HCT116 (cell line): ENCODE measurements at places on chromosomes 5 and 9. TPM values are rescaled to one million over a fixed set of nuclear protein-coding genes. Genes with fewer than 3 reads are reported as not detected.

Gene TLR4
- total RNA-seq: 0.10 TPM

Gene KCTD16
- total RNA-seq: 0.64 TPM

GRCh38 chr5:76641514-76642120 is 18.4 kb upstream of the F2RL2 start:
- H3K27ac ChIP-seq: no peak overlapping the region
- H3K36me3 ChIP-seq: no peaks in the 10 kb centered on the region
- H3K27me3 ChIP-seq: no peaks in the 10 kb centered on the region

Gene GPR151
- total RNA-seq: not detected

DNA sequence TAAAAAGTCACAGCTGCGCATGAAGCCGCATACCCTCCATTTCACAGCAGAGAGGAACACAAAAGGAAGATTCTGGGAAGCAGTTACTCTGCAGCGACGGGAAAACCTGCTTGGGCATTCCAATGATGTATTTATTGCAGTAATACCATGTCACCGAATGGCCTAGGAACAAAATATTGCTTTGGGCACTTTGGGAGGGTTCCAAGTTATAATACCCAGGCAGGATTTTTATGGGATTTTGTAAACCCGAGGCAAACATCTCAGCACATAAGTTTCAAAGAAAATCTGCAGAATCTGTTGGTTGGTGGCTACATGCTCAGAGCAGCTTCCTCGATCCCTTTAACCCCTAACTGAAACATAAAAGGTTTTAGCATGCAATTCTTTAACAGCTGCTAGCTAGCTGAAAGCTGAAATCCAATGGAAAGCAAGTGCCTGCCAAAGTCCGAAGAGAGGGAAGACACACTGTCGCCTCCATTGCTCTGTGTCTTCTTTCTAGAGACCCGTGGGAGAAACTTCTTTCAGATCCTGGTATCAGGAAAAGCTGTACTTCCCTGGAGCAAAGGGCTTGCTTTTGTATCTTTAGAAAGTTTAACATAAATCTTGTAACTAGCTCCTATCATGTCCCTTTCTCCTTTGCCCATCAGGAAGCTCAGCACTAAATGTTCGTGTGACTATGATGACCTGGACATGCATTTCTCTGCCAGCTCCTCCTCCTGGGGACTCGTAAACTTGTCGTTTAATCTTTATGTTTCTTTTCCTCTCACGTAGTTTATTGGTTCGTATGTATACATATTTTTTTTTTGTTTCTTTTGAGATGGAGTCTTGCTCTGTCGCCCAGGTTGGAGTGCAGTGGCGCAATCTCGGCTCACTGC is 195.0 kb downstream of the MAPKAP1 start:
- no peaks in the 10 kb centered on the region for H3K27me3 ChIP-seq
- no peak overlapping the region for H3K27ac ChIP-seq
- H3K36me3 ChIP-seq: no peaks in the 10 kb centered on the region

Gene NDUFS6
- total RNA-seq: 43.8 TPM

Gene SKP2
- 44.3 TPM for total RNA-seq

DNA sequence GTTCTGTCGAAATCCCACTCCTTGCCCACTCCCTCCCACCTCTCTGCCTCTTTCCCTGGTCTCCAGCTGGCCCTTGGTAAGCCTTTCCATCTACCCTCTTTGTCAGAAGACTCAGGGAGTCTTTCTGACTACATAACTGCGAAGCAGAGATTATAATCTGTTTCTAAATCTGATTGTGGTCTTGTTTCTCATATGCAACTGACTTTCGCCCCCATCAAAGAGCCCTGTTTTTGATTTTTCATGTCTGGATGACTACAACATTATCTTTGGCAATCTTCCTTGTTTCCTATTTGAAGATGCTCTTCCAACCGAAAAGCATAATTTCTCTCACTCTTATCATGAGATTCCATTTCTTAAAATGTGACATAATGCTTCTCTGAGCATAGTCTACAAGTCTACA is 218.2 kb upstream of the ADAMTSL1 start:
- H3K27me3 ChIP-seq: no peaks in the 10 kb centered on the region
- no peak overlapping the region for H3K4me3 ChIP-seq
- no peaks in the 10 kb centered on the region for H3K36me3 ChIP-seq

GRCh38 chr9:68996462-68996861 is 17.5 kb downstream of the PRKACG start:
- DNase-seq: no peak
- no peaks in the 10 kb centered on the region for H3K4me1 ChIP-seq
- H3K36me3 ChIP-seq: no peaks in the 10 kb centered on the region
- no peak overlapping the region for H3K4me3 ChIP-seq
- H3K27me3 ChIP-seq: 0 out of 2 replicates have a peak, but pooled peaks cover 7% of the 10 kb centered on the region

Gene PCSK1
- not detected for total RNA-seq

DNA sequence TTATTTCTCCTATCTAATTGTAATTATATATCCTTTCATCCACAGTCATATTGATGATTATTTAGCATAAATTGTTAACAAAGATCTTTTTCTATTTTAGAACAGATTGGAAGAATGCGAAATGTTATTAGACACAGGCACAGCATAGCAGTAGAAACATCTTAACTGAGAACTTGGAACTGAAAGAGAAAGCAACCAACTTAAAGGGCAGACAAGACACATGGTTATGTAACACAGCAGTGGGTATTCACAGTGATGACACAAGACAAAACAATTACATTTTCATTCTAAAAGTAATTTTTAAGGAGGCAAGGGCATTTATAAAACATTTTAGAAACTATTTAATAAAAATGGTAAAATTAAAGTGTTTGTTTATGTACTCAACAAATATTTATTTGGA is 57.7 kb upstream of the MEF2C start:
- H3K4me3 ChIP-seq: no peak overlapping the region
- 0 out of 2 replicates have a peak, but pooled peaks cover 3% of the 10 kb centered on the region for H3K4me1 ChIP-seq
- DNase-seq: no peak
- no peaks in the 10 kb centered on the region for H3K27me3 ChIP-seq
- no peaks in the 10 kb centered on the region for H3K36me3 ChIP-seq

Gene NEUROG1
- total RNA-seq: not detected

DNA sequence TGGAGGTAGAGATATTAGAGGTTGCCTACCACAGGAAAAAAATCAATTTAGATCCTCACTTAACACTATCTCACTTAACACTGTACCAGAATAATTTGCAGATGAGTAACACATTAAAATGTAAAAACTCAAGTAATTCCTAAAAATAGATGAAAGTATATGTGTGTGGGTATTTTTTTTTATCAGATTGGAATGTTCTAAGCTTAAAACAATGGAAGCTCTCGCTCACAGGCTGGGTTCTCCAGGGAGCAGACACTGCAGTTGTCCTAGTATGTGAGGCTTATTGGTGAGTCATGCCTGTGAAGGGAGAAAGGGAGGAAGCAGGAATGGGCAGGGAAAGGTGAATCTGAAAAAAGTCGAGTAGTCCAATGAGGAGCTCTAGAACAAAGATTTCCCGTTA is 181.3 kb upstream of the ZNF608 start:
- DNase-seq: no peak
- no peaks in the 10 kb centered on the region for H3K27me3 ChIP-seq
- no peaks in the 10 kb centered on the region for H3K4me1 ChIP-seq
- no peaks in the 10 kb centered on the region for H3K36me3 ChIP-seq
- no peak overlapping the region for H3K4me3 ChIP-seq
- H3K27ac ChIP-seq: no peak overlapping the region
